CD4-positive, alpha-beta T cell treated with Interleukin-12 subunit alpha and Interleukin-12 subunit beta, for 1 hour (primary cell): ENCODE measurements at places on chromosomes 2 and 18.

- no peak for DNase-seq
Measured at GRCh38 chr18:42578792-42579191, 536.7 kb downstream of the RIT2 start.

GRCh38 chr2:176161825-176162626 is 4.9 kb downstream of the HOXD3 start:
- no peak for DNase-seq

- DNase-seq = no peak
Measured at GRCh38 chr2:215791481-215791937, 221.8 kb downstream of the MREG start.

DNA sequence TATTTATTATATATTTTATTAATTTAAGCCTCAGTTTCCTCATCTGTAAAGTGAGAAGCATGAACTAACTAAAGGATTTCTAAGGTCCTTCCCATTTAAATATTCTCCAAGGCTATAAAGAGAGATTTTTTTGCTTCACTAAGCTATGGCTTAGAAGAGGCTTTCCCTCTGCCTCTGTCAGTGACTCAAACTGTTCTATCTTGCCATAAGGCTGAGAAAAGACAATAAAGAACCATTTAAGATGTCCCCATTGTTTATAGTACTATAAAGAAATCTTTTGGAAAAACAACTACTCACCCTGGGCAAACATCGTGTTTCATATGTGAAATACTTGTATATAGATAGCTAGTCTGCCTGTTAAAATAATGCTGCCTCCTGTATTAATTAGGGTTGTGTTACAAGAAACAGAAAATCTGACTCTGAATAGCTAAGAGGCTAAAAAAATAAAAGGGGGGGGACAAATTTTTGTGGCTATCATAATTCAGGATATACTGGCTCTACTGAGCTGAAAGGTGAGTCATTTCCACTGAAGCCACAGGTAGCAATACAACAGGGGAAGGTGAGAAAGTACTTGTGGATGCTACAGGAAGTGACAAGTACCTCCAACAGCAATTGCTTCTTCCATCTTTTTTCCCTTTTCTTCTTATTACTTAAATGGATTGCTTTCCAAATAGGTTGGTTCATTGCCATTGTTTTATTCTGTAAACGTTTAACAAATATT is 25.4 kb downstream of the EPHA4 start:
- DNase-seq = no peak

DNA sequence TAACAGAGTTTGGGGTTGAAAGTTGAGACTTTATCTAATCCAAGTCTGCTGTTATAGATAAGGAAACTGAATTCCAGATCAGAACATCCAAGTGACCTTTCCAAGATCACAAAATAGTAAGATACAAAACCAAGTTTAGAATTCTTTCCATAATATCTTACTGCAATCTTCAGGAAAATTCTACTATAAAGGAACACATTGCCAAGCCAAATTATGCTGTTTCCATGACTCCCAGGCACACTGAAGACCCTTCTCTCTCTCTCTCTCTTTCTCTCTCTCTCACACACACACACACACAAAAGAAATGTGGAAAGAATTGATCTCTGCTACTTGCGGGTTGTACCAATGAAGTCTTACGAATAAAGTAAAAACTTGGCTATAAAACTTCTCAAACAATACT is 398.4 kb downstream of the METTL4 start:
- DNase-seq = no peak

DNA sequence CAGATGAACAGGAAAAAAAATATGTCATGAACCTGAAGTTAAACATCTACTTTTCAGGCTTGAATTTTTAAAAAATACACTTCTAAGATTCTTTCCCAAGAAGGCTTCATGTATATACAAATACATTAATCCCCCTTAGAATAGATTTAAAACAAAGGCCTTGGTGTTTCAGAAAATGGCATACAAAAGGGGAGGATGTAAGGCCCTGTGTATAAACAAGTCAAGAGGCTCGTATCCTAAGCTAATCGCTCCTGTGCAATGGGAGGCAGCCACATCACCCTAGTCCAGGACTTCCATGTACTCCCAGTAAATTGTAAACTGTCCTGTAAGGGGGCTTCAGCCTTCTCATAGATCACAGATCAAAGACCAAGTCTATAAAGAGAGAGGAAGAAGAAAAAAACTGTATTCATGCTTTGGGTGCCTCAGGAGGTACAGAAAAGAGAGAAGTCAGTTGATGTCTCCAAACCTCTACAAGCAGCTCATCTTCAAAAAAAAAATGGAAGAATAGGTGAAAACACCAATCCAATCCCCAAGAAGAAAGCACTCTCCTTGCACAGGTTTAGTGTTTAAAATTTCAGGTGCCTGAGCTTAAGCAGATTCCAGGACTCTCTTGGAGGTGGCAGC is 53.9 kb downstream of the ANKRD44 start:
- DNase-seq = no peak

- DNase-seq = no peak
Measured at GRCh38 chr2:39851651-39852110, 72.6 kb upstream of the THUMPD2 start.

DNA sequence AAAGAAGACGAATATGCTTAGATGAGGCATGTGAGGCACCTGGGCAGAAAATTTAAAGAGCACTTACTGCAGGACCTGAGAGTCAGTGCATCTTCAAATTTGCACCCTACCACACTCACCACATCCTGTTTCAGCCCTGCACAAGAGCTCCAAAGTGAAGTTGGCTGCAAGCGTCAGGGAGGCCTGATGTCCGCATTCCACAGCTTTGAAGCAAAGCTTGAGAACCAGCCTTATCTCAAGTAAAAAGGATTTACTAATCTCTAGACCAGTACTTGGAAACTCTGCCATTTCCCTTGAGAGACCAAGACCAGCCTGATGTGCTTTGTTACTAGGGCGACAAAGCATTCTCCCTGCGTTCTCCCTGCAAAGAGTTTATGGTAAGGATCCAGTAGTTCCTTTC is 3.4 kb upstream of the ASNSD1 start:
- DNase-seq = peak; percentile 63

GRCh38 chr2:161243312-161243711 is 64.9 kb upstream of the PSMD14 start:
- DNase-seq = no peak

GRCh38 chr2:122935506-122935905 is 1089.6 kb upstream of the CNTNAP5 start:
- no peak for DNase-seq
